Stimulated activated CD8-positive, alpha-beta memory T cell treated with anti-CD3 and anti-CD28 coated beads, Interleukin-15, amount 100 ng/mL, for 48 hours (primary cell): ENCODE measurements at places on chromosomes 6 and 20.

GRCh38 chr6:107716688-107717089 lies 107.4 kb downstream of the SCML4 start:
- DNase-seq: peak; percentile 67

DNA sequence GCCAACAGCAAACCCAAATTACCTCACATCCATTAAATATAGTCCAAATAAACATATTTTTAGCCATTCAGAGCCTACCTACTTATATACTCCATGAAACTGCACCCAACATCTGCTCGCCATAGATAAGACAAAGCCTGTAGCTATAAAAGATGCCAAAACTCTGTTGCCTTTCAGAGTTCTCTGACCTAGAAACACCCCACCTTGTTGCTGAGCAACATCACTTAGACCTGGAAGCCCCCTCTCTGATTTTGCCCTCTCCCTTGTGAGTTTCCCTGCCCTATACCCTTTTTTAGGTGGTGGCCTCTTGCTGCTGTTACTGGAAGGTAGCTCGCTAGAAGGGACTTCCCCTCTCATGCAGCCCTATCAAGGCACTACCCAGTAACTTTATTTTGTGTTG lies 27.7 kb upstream of the FBXL4 start:
- no peak for DNase-seq

GRCh38 chr20:24952376-24953208 lies 3.5 kb downstream of the CST7 start:
- DNase-seq: no peak

GRCh38 chr6:126770176-126770575 lies 348.3 kb upstream of the RSPO3 start:
- DNase-seq: no peak

GRCh38 chr20:49037962-49038387 lies 8.1 kb upstream of the CSE1L start:
- DNase-seq: no peak

- DNase-seq: no peak
Measured at GRCh38 chr6:49618257-49618656, 18.4 kb downstream of the RHAG start.

- no peak for DNase-seq
Measured at GRCh38 chr20:32960849-32961731, 43.1 kb downstream of the SUN5 start.

DNA sequence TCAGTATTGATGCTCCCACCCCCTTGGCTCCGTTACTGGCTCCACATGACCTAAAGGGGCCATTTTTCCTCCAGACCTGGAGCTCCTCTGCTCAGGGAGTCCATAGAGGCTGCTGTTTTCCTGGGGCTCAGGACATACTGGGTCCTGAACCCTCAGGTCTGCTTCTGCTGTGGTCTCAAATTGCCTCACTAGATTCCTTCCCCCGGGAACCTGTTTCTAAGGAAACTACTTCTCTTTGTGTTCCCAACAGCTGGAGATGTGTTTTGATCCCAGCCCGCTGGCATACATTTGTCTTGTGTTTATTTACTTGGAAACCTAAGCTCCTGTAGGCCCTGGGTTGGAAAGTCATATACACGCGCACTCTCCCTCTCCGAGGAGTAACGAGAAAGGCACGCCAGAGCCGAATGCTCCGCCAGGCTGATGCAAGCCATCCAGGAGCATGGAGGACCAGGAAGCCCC lies 222.8 kb downstream of the UST start:
- no peak for DNase-seq

DNA sequence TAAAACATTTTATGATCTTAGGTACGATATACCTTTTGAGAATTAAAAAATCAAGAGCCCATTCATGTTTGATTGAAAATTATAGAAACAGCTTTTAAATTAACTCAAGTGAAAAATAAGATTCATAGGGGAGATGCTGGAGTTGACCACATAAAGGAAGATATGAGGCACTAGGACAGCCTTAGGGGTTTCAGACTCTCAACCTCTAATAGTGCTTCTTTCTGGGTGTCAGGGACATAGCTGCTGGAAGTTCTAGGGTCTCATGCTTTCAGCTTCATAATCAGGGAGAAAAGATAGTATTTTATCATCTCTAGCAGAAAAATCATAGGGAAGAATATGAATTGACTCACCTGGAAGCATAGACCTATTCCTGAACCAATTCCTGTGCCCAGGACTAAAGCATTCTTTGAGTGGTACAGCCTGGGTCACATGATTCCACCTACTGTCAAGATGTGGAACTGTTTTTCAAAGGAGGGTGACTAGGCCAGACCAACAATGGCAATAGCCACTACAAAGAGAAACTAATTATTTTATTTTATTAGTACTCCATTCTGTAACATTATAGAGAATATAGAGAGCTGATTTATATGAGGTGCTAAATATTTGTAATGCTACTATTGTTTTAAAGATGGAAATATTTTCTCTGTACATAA lies 27.8 kb upstream of the CENPW start:
- no peak for DNase-seq

- no peak for DNase-seq
Measured at GRCh38 chr6:155181498-155181897, 82.3 kb upstream of the CLDN20 start.

DNA sequence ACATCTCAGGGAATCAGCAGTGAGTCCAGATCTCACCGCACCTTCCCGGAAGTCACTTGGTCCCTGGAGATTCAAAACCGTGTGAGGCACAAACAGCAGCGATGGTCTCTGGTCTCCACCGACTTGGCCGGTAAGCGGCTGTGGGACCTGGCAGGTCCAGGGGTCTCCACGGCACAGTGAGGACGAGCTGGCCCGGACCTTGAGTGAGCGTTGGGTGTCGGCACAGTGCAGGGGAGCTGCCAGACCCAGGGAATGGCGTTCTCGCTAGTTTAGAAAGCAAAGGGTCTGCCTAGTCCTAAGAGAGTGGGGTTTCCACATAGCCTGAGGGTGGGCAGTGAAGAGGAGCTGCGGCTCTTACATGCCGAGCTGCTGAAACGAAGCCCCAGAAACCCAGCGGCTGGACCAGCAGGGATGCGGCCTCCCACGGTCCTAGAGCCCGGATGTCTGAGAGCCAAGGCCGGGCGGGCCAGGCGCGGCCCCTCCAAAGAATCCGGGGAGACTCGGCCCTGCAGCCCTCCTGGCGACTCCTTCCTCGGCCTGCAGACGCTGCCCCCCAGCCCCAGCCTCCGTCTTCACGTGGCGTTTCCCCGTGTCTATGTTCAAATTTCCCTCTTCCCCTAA lies 185.0 kb downstream of the ERMARD start:
- no peak for DNase-seq

DNA sequence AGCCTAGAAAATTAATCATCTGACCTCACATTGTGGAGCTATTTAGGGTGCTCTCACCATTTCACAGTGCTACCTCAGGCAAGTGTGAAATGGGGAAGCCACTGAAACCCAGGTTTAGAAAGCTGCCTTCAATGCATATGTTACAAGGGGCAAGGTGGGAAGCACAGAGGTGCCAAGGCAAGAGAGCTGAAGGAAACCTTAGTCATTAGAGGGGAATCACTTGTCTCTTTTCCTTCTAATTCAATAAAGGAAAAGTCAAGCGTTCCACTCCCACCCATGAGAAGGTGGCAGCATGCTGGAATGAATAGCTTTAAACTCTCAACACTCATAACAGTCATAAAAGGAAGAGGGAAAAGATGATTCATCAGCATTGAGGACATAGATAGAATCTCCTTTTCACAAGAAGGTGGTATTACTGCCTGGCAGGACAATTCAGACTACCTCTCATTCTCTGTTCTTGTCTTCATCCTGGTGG lies 251.9 kb upstream of the IRAK1BP1 start:
- no peak for DNase-seq

- no peak for DNase-seq
Measured at GRCh38 chr6:164640956-164641355, 668.4 kb downstream of the C6orf118 start.

GRCh38 chr20:48826883-48827771 lies 672 bp downstream of the PREX1 start:
- peak; percentile 34 for DNase-seq

- no peak for DNase-seq
Measured at GRCh38 chr6:111809264-111809663, 64.0 kb downstream of the FYN start.

- no peak for DNase-seq
Measured at GRCh38 chr20:63498960-63499337, at the start of gene EEF1A2. TSS of gene EEF1A2 (minus strand) at chr20:63499083. CDS start at chr20:63497763, 1,320 bp downstream.

GRCh38 chr6:3351105-3351676 lies 92.4 kb downstream of the PSMG4 start:
- no peak for DNase-seq

GRCh38 chr6:27081931-27082330 lies 165.6 kb upstream of the PRSS16 start:
- DNase-seq: no peak

GRCh38 chr20:44494266-44494665 lies 18.6 kb downstream of the TTPAL start:
- DNase-seq: no peak

DNA sequence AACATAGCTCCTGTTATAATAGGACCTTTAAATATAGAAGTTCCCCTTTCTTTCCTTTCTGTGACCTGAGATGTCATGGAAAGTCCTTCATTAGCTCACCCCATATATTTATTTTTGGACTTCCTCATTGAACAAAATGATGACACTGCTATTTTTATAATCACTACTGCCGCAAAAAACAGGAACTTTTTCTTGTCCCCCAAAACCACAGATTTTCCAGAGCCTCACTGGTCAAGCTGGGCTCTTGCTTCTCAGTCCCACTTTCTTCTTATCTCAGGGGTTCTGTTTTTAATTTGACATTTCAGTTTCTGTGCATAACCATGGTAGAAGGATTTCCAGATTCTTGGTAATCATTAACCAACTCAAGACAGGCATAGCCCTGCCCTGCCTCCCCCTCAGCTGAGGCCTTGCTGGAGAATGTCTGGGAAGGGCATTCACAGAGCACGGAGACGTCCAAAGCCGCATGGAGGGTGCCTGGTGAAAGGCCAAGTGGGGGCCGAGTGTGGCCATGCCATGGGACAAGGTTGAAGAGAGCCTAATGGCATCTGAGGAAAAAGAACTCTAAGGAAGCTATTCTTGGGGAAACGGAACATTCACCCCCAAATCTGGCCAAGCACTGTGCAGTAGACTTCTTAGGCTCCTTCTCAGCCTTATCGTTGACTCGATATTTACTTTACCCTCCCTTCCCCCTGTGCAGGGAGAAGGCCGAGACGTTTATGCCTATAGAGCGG lies 73.7 kb downstream of the EDN1 start:
- no peak for DNase-seq

- no peak for DNase-seq
Measured at GRCh38 chr6:27879837-27880236, 32.4 kb downstream of the OR2B2 start.

GRCh38 chr20:3699037-3699436 lies 13.4 kb downstream of the SIGLEC1 start:
- no peak for DNase-seq

DNA sequence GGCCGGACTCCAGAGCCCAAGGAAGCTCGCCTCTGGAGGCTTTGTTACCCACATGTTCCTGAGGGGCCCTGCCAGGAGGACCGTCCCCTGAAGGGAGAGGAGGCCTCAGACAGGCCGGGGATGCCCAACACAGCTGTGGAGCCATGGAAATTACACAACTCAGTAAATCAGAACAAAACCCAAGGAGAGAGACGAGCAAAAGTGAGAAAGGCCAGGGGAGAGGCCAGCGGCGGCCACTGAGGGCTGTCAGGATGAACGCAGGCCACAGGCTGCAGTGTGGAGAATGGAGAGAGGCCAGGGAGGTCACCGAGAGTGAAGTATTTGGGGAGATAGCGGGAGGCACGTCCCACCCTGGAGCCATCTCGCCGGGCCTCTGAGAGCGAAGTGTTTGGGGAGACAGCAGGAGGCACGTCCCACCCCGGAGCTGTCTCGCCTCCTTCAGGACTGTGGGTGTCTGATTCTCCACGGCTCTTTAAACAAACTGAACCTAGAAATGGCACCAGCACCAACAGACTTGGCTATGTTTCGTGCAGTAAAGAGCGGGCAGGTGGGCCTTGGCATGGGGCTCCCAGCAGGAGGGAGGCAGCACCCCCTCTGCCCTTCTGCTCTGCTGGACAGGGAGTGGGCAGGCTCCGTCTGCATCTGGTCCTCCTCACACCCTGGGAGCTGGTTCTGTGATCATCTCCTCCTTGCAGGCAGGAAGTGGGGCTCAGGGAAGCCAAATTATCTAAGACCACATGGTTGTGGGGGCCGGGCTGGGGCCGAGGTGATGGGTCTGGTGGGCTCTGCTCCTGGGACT lies 91.0 kb downstream of the YTHDF1 start:
- DNase-seq: no peak

- no peak for DNase-seq
Measured at GRCh38 chr6:108452711-108453195, 108.0 kb upstream of the FOXO3 start.

- no peak for DNase-seq
Measured at GRCh38 chr6:105189026-105189820, 9.4 kb upstream of the POPDC3 start.

DNA sequence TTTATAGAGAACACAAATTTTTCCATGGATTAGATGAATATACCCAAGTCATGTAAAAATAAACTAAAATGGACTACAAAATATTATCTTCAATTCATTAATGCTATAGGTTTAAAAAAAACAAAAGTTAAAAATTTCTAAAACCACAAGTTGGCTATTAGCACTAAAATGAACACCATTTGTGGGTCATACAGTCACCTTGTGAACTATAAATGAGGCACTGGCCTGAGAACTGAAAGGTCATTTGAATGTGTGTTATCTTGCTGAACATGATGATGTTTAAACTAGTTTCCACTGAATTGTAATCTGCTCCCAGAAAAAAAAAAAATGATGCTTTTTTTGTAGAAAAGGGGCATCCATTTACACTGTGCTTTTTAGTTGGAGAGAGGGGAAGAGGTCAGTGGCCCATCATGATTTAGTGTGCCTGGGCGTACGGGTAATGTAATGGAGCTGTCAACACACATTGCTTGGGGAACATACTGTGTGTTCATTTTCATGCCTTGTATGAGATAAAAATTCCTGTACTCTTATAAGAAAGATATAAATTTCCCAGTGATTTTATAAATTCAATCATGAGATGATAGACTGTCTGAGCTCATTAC lies 96.6 kb upstream of the FKBP1C start:
- DNase-seq: no peak

DNA sequence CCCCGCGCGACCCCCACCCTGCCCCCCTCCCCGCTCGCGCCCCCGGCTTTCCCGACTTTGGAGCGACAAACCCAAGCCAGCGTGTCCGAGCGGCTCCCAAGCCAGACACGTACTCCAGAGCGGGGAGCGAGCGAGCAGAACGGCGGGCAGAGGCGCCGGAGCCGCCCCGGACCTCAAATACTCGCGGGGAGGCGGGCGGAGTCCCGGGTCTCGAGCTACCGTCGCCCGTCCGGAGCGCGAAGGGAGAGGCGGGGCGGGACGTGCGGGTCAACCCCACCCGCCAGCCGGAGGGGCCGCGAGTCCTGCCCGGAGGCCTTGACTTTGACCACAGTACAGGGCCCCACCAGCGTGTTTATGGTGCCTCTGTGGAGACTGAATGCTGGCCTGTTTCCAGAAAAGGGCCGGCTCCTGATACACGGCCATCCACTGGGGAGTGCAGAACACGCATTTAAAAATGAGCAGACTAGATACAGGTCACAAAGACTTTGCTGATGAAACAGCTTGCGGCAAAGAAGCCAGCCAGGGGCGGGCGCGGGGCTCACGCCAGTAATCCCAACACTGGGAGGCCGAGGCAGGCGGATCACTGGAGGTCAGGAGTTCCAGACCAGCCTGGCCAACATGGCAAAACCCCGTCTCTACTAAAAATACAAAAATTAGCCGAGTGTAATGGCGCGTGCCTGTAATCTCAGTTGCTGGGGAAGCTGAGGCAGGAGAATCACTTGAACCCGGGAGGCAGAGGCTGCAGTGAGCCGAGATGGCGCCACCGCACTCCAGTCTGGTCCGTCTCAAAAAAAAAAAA lies at the start of gene SERPINB6:
Gene SERPINB6, minus strand, starts transcription at position 148 of the 799 bp plus-strand sequence. CDS start 12,235 bp downstream, outside the sequence.
- DNase-seq: no peak

- DNase-seq: no peak
Measured at GRCh38 chr6:156260815-156261214, 516.4 kb upstream of the ARID1B start.
